Foreskin keratinocyte (primary cell): ENCODE measurements at places on chromosomes 7 and 10. TPM values are rescaled to one million over a fixed set of nuclear protein-coding genes. Genes with fewer than 3 reads are reported as not detected.

AGR2 gene
- 0.92 and 2.3 TPM in 2 replicates for total RNA-seq

DNA sequence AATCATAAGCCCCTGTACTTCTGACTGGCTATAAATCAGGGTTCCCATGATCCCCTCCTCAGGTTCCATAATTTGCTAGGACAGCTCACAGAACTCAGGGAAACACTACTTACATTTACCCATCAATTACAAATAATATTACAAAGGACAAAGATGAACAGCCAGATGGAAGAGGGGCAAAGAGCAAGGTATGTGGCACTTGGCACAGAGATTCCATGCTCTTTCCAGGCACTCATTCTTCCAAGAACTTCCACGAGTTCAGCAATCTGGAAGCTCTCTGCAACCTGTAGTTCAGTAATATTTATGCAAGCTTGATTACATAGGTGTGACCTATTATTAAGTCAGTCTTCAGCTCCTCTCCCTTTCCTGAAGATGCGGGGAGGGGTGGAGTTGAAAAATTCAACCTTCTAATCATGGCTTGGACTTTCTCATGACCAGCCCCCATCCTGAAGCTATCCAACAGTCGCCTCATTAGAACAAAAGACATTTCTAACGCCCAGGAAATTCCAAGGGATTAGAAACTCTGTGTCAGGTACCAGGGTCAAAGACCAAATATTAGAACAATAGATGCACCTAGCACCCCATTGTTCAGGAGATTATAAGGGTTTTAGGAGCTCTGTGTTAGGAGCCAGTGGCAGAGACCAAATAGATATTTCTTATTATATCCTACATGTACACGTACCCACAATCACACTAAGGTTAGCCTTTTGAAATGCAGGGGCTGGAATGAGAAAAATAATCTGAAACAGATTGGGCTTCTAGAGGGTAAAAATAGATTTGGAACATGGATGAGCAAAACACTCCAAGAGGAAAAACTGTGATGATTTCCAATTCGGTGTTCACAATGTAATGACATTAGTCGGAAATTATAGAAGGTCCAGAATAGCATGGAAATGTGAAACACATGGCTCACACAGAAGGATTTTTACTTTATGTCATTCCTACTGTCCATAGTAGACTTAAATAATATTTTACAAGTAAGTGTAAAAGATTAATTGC lies 7.0 kb downstream of the ANKMY2 start:
- no peak for DNase-seq

DNA sequence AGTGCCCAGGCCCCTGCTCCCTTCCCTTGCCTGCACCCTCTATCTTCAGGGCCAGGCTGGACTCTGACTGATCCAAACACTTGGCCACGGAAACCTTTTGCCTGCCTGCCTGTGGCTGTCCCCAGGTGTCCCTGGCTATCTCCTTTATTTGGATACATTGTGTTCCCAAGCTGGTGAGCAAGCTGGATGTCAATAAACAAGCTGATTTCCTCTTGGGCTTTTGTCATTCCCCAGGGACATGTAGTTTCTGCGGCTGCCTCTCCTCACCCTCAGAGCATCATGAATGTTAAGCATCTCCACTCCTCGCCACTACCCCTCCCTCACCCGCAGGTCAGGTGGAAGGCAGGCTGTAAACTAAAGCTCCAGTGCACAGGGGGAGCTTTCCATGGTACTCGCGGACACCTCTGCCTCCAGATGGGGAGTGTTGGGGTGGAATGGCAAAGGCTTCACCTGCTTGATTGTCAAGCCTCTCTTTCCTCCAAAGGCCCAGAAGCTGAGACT lies 6.9 kb downstream of the GHRHR start:
- no peak for DNase-seq

DNA sequence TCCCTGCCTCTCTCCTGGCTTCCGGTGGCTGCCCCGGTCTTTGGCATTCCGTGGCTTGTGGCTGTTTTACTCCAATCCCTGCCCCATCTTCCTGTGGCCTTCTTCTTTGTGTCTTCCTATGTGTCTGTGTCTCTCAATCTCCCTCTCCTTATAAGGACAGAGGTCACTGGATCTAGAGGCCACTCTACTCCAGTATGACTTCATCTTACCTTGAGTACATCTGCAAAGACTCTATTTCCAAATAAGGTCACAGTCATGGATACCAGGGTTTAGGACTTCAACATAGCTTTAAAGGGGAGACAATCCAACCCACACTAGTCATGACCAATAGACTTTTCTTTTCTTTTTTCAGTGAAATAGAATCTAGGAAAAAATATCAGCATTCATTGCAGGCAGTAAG lies 153.3 kb upstream of the INSYN2A start:
- DNase-seq = no peak
